Adrenal gland (tissue), 19 donors: ENCODE measurements at places on chromosomes 11 and 22.
A peak's percentile ranks its signal among the peaks of the same experiment; 100 is the strongest.

GRCh38 chr11:38123673-38124072 lies 1525.6 kb upstream of the RAG2 start:
- DNase-seq: no peak

DNA sequence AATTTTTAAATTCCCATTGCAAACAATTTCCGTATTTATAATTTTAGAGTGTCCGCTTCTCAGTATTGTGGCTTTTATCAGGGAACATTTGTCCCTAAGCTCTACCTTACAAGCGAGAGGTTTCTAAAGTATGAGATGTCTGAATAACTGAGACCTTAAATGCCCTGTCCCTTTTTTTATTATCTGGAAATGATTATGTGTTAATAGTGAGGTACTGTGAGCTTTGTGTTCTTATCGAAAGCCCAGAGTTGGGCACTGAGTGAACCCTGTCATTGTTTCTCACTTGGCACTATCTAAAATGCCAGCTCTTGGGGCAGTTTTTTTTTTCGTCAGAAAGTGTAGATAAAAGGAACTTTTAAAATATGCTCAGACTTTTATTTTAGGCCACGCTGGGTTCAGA lies 9.5 kb downstream of the CTTN start:
- DNase-seq: no peak

GRCh38 chr11:21561581-21561980 lies 631.3 kb upstream of the ANO5 start:
- no peak for DNase-seq

DNA sequence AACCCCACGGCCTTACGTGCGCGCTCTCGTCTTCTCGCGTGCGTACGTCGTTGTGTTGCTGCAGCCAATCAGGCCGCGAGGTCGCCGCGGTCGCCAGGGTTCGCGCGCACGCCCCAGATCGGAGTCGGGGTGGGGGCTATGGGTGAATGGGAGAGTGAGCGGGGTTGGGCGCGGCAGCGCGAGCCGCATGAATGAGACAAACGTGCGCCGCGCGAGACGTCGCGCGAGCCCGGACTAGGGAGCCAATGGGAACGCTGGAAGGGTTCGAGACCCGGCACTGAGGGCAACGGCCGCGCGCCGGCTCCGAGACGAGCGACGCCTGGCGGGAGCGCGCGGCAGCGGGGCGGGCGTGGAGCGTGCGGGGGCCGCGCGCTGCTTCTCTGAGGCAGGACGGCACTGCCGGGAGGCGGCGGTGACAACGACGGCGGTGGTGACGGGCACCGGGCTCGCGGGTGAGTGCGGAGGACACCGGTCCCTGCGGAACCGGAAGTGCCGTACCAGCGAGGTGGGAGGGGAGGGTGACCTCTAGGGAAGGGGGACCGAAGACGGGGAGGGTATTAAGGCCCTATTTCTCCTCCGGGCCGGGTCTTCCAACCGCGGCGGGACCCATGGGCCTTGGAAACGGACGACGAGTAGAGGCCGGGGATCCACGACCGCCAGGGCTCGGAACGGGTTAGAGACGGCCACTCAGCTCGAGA lies at the start of gene ZDHHC5:
ZDHHC5 (plus strand) TSS at position 379 of the 698 bp plus-strand sequence. CDS start 4,977 bp downstream, outside the sequence.
- peak; percentile 99 for DNase-seq

DNA sequence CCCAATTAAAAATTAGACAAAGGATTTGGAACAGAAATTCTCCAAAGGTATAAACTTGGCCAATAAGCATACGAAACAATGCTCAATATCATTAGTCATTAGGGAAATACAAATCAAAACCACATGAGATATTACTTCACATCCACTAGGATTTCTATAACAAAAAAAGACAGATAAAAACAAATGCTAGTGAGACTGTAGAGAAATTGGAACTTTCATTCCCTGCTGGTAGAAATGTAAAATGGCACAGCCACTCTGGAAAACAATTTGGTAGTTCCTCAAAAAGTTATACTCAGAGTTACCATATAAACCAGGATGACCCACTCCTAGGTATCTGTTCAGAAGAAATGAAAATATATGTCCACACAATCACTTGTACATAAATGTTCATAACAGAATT lies 71.6 kb downstream of the RPL27A start:
- no peak for DNase-seq

DNA sequence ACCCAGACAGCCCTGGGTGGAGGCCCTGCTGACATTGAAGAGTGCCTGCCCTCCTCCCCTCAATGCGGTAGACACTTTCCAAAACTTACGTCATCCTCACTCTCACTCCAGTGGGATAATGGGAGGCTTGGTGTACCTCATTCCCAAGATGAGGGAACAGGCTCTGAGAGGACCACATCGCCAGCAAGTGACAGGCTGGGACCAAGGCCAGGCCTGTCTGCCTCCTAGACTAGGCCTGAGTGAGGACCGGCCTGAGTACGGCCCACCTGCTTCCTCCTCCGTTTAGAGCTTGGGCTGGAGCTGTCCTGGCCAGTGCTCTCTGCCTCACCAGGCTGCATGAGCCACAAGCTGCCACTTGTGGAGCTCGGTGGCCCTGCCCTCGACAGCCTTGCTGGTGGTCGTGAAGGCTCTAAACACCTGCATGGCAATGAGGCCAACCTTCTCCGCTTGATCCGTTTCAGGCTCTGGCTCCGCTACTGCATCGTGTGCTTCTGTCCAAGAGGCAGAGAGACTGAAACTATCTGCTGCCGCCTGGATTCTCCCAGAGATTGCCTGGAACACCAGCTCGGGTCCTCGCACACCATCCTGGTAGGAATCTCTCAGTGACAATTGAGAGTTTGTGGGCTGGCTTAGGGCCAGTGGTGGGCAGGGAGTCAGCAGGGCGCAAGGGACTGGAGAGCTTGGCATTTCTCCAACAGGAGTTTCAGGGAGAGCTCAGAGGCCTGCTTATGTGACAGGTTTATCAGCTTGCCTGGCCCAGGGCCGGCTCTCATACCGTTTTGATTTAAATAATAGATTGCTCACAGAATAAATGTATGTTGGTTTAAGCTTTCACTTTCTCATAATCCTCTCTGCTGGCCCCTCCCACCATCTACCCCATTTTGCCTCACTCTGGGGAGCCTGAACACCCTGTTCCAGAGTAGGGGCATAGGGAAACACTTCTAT lies 9.4 kb downstream of the LRRC75B start:
- no peak for DNase-seq

- no peak for DNase-seq
Measured at GRCh38 chr22:40567106-40567505, 69.4 kb downstream of the MRTFA start.

DNA sequence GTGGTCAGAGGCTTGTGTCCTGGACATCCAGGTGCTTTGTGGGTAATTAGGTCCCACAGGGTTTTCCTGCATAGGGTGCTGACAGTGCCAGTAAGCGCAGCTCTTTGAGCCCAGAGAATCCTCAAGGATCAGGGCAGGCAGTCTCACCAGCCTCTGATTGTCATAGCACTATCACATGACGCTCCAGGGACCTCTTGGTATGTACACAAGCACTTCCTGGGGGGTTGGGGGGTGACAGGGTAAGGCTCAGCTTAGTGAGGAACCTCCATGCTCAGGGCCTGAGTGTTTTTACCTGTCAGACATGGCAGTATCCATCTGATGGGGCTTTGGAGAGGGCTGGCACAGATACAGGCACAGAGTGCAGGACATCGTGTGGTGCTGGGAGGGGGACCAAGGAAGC lies 27.9 kb upstream of the SUSD2 start:
- DNase-seq: no peak

DNA sequence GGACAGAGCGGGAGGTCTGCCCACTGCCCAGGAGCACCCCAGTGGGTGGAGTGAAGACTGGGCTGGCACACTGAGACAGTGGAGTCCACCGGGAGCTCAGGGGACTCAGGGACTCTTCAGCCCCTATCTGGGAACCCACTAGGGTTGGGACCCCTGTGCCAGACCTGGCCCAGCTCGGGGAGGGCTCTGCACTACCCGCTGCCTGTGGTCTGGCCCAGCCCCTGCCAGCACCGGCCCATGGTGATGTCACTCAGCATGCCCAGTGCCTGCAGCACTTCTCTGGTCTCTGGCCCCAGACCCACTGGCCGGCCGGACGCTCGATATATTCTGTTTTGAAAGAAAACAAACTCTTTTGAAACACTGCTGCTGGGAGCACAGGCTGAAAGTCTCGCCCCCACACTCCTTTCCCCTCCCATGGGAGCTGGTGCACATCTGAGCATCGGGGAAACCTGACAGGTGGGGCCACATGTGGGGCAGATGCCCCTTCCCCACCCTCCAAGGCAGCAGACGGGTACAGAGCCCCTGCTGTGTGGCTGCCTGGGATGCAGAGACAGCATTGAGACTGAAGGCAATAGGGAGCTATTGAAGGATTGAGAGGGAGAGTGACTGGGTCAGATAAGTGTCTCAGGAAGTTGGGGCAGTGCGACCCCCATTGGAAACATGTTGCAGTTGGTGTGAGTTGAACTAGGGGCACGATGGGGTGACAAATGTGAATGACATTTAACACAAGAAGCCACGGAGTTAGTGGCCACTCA lies 62.9 kb downstream of the MYEOV start:
- DNase-seq: peak; percentile 9

GRCh38 chr22:30301995-30302809 lies 12.9 kb upstream of the CASTOR1 start:
- peak; percentile 56 for DNase-seq

DNA sequence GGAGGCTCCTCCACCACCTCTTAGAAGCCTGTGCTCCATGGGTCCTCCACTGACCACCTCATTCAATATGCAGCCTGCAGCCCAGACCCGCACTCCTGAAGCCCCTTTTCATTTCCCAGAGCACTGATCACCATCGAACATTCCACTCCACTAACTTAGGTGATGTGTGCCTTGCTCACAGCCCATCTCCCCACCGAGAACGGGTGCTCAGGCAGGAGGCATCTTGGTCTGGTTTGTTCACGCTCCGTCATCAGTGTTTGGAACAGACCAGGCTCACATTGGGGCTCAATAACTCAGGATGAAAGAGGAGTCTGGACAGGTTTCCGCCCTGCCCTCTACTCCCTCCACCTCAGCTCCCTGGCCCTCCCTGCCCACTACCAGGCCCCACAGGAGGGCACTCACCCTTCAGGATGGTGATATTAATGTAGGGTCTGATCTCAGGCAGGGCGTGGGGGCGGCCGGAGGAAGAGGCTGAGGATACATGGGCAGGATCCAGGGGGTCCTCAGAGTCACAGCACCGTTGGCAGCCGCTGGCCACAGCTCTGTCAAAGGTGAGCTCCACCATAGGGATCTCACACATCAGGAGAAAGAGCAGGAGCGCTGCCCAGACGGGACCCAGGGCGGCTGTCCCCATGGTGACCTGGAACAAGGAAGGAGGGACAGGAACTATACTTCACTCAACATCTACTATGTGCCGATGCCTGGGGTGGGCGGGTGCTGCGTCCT lies 3.1 kb downstream of the C1QTNF6 start:
- no peak for DNase-seq

- peak; percentile 82 for DNase-seq
Measured at GRCh38 chr22:21102659-21103267, 57.0 kb downstream of the LRRC74B start.

GRCh38 chr11:94762208-94762607 lies 5.9 kb upstream of the AMOTL1 start:
- DNase-seq: no peak

DNA sequence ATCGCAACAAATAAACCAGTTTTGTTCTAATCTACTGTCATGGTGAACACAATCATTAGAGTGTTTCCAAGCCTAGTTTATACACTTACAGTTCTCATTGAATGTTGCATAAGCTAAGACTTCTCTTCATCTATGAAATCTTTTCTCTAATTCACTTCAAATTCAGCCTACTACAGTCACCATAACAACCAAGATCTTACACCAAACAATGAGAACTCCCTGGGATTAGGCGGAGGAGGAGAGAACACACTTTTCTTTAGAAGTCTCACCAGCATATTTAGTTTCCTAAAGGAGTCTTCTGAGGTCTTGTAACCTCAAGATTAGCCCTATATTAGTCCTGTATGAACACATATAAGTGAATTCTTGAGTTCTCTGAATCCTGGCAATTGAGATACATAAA lies 1889.7 kb downstream of the LRRC4C start:
- no peak for DNase-seq

GRCh38 chr11:111795334-111795985 lies 29.3 kb upstream of the PPP2R1B start:
- DNase-seq: peak; percentile 79

GRCh38 chr22:19271856-19272535 lies 19.5 kb downstream of the CLTCL1 start:
- peak; percentile 82 for DNase-seq

- peak; percentile 51 for DNase-seq
Measured at GRCh38 chr11:119741369-119742262, 12.6 kb upstream of the NECTIN1 start.

DNA sequence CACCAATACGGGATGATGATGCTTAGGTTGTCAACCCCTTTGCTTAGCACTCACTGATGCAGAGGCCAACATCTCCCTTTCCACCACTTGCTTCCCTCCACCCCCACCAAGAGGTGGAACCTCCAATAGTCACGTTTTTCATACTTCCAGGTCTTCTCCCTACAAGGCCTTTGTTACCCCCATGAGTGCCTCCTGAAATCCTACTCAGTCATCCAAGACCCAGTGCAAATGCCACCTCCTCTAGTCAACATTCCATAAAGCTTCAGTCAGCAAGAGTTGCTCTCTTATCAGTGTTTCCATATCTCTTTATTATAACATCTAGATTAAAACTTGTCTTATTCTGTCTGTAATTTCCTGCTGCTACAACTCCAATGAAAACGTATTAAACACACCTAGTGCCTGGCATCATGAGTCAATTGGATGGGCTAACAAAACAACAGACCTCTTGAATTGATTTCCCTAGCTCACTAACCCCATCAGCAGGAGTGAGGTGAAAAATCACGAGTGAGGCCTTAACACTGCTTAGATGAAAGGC lies 370.7 kb upstream of the CCDC90B start:
- no peak for DNase-seq

DNA sequence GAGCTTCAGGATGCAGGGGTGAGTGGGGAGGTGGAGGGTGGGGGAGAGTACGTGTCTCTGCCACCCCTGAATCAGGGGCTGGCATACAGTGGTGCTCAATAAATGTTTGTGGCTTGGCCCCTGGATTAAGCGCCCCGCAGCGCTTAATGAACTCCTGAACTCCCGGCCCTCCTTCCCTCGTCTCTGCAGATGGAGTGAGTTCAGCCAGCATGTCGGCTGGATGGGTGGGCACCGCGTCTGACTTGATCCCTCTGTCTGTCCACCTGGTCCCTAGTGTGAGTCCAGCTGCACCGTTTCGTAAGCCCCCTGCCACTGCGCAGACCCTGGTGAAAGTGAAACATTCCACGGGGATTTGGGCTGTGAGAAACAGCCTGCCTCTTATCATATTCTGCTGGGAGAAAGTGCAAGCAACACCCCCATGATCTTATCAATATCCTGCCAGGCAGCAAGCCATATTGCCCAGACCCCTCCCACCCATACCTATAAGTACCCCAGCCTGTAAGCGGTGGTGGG lies 12.0 kb upstream of the MRGPRD start:
- peak; percentile 6 for DNase-seq

- DNase-seq: peak; percentile 79
Measured at GRCh38 chr22:30422481-30423300, 2.9 kb upstream of the MTFP1 start.

DNA sequence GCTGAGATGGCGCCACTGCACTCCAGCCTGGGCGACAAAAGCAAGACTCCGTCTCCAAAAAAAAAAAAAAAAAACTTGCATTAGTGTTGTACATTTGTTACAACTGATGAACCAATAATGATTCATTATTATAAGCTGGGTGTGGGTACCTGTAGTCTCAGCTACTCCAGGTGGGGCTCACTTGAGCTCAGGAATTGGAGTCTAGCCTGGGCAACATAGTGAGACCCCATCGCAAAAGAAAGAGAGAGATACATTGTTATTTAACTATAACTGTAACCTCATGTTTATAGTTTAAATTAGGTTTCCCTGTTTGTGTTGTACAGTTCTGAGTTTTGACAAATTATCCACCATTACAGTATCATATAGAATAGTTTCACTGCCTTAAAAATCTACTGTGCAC lies 38.6 kb downstream of the KDM2A start:
- no peak for DNase-seq
